Central memory CD8-positive, alpha-beta T cell (primary cell): ENCODE measurements at places on chromosomes 4 and X.

DNA sequence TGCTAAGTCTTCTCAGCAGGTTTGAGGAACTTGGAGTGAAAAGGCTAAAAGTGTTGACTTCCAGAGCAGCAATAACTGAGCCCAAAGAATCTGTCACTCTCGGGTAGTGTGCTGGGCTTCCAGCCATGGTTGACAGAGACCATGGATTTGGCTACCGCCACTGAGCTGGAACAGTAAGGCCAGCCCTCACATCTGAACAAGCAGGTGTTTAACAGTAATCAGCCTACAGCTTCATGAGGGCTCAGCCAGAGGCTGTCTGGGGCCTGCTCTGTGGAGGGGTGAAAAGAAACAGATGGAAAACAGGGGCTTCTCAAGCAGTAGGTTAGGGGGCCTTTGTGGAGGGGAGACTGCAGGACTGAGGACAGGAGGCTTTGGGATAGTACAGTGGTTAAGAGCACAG is 14.9 kb downstream of the RASL11B start:
- no peak for DNase-seq

- no peak for DNase-seq
These were observed 128.9 kb downstream of the REELD1 start for GRCh38 chr4:146343199-146343598.

- DNase-seq = no peak
These were observed 59.0 kb upstream of the FGFBP2 start for GRCh38 chr4:16021804-16022560.

DNA sequence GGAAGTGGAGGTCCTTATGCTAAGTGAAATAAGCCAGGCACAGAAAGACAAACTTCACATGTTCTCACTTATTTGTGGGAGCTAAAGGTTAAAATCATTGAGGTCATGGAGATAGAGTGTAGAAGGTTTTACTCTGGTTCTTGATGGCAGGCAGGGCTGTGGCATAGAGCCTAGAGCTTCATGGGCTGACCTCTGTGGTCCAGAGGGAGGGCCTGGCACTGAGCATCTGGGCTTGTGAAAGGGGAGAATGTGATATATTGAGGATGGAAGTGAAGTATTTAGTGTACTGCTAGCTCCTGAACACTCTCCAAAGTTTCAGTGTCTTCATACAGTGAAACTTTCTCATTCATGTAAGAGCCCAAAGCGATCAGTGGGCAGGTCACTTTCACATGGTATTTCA is 71.3 kb upstream of the ANXA3 start:
- DNase-seq = no peak

DNA sequence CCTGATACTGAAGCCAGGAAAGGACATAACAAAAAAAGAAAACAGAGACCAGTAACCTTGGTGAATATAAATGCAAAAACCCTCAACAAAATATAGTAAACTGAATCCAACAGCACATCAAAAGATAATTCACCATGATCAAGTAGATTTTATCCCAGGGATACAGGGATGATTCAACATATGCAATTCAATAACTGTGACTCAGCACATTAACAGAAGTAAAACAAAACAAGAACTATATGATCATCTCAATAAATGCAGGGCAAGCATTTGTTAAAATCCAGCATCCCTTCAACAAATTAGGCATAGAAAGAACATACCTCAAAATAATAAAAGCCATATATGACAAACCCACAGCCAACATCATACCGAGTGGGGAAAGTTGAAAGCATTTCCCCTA is 112.0 kb downstream of the HHIP start:
- no peak for DNase-seq

DNA sequence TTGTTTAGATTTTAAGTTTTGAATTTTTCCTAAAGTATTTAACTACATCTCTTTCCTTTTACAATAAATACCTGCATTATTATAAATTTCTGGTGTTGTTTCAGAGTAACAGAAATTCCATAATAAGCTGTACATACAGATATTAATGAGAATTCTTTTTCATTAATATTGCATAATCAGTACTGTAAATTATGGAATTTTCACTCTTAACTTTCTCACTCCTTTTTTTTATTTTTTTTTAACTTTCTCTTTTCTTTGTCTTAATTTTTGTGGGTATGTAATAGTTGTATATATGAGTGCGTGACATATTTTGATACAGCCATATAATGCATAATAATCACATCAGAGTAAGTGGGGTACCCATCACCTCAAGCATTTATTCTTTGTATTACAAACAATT is 110.5 kb downstream of the KLHL8 start:
- DNase-seq = no peak

- no peak for DNase-seq
These were observed 40.3 kb upstream of the CENPU start for GRCh38 chr4:184774152-184774551.

DNA sequence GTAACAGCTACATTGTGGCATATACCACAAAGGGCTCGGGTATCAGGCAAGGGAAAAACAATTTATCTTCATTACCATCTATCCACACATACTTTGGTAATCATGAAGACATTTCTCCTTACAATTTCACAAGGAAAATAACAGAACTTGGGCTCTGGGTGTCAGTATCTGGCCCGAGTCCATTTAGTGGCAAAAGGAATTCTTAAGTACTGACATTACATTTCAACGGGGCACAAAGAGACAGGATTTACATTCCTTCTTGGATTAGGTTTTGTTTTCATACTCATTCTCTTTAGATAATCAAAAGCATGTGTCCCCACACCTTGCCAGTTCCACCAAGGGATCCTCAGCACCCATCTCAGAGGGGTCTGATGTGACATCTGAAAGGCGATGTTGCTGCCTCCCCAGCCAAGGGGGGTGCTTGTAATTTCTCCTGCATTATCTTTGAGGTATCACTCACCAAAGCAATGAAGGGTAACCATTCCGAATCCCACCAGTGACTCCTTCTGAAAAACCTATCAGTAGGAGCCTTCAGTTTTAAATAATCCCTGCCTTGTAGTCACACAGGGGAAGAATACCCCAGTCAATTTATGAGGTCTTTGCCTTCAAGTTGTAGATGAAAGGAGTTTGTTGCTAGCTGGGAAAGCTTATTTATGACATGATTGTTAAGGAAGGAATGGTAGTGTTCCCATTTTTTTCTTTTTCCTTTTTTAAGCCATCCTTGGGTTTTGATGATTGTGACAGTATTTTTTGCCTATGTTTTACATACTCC is 118.6 kb downstream of the PALLD start:
- no peak for DNase-seq

GRCh38 chrX:95076449-95076848 is 1402.4 kb downstream of the FAM133A start:
- DNase-seq = no peak

- no peak for DNase-seq
These were observed 33.4 kb downstream of the APOOL start for GRCh38 chrX:85037114-85037513.
